DND-41 (cell line): ENCODE measurements at places on chromosomes 3 and 15.

- no peaks in the 10 kb centered on the region for H3K27me3 ChIP-seq
- peak overlapping the region; percentile 77 for H3K27ac ChIP-seq
- no peak for DNase-seq
- no peak overlapping the region for H3K4me3 ChIP-seq
These were observed 105.4 kb downstream of the HMG20A start for GRCh38 chr15:77525907-77526594.

GRCh38 chr15:82856397-82857170, 47.2 kb downstream of the WHAMM start:
- H3K36me3 ChIP-seq, result no peaks in the 10 kb centered on the region
- no peak overlapping the region for H3K4me3 ChIP-seq
- H3K27ac ChIP-seq, result no peak overlapping the region
- DNase-seq, result no peak

GRCh38 chr15:96457841-96458240, 127.3 kb downstream of the NR2F2 start:
- no peaks in the 10 kb centered on the region for H3K27me3 ChIP-seq
- H3K4me1 ChIP-seq, result no peaks in the 10 kb centered on the region
- H3K4me3 ChIP-seq, result no peak overlapping the region
- no peak for DNase-seq
- H3K36me3 ChIP-seq, result no peaks in the 10 kb centered on the region
- H3K27ac ChIP-seq, result no peak overlapping the region

DNA sequence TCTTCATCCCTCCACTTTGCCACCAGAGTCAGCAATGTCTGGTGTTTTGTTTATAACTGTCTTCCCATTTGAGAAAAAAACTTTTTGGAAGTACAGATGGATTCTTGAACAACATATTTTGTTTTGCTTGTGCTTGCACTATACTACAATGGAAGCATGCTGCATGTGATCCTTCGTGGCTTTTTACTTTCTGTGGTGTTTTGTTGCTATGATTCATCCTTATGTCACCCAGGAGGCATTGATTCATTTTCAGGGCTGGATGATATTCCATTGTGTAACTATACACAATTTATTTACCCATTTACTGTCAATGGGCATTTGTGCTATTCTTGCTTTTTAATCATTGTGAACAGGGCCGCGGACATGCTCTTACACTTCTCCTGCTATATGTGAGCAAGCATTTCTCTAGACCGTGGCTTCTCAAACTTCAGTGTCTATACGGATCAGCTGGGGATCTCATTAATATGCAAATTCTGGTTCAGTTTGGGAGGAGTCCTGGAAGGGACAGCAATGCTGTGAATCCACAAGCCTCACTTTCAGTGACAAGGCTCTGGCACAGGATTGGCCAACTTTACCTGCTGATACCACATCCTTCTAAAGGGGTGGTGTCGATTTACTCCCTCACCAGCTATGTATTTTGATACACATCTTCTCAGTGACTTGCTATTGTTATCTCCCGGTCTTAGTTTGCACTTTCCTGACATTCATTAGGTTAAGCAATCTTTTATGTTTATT, 65.9 kb downstream of the POLR2M start:
- H3K36me3 ChIP-seq, result no peaks in the 10 kb centered on the region
- no peak for DNase-seq

- DNase-seq, result no peak
- no peaks in the 10 kb centered on the region for H3K36me3 ChIP-seq
- H3K4me1 ChIP-seq, result no peaks in the 10 kb centered on the region
- H3K27me3 ChIP-seq, result no peaks in the 10 kb centered on the region
- H3K27ac ChIP-seq, result no peak overlapping the region
These were observed 1012.3 kb downstream of the ZPLD1 start for GRCh38 chr3:103446953-103447629.

- peaks cover 3% of the 10 kb centered on the region for H3K27me3 ChIP-seq
- DNase-seq, result no peak
- H3K4me1 ChIP-seq, result no peaks in the 10 kb centered on the region
- no peak overlapping the region for H3K27ac ChIP-seq
- H3K4me3 ChIP-seq, result no peak overlapping the region
These were observed 25.6 kb upstream of the ATG7 start for GRCh38 chr3:11246663-11246970.

GRCh38 chr3:100777271-100777670, 68.0 kb downstream of the TFG start:
- DNase-seq, result no peak
- H3K27me3 ChIP-seq, result no peaks in the 10 kb centered on the region
- H3K27ac ChIP-seq, result no peak overlapping the region

GRCh38 chr3:111810909-111811308, 48.2 kb upstream of the PHLDB2 start:
- no peak overlapping the region for H3K4me3 ChIP-seq
- H3K27me3 ChIP-seq, result no peaks in the 10 kb centered on the region
- H3K27ac ChIP-seq, result no peak overlapping the region
- no peak for DNase-seq
- 0 out of 2 replicates have a peak, but pooled peaks cover 2% of the 10 kb centered on the region for H3K4me1 ChIP-seq

DNA sequence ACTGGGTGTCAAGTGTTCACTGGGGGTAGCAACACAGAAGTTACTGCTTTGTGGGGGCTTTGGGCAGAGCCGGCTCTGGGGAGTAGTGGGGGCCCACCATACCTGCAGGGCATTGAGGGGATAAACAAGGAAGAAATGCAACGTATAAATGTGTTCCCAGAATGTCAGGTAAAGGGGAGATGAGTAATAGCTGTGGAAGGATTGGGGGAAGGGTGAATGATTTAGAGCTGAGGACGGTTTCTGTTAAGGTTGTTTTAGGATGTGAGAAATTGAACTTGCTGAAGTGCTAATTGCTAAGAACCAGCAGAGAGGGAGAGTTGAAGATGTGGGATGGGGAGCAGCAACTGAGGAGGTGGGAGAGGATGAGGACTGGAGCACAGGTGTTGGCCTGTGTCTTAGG, 10.7 kb downstream of the SCG5 start:
- peaks cover 14% of the 10 kb centered on the region; the same call in 1 of the 2 replicates for H3K36me3 ChIP-seq
- no peak for DNase-seq
- no peak overlapping the region for H3K27ac ChIP-seq
- no peaks in the 10 kb centered on the region for H3K27me3 ChIP-seq
- H3K4me3 ChIP-seq, result no peak overlapping the region

DNA sequence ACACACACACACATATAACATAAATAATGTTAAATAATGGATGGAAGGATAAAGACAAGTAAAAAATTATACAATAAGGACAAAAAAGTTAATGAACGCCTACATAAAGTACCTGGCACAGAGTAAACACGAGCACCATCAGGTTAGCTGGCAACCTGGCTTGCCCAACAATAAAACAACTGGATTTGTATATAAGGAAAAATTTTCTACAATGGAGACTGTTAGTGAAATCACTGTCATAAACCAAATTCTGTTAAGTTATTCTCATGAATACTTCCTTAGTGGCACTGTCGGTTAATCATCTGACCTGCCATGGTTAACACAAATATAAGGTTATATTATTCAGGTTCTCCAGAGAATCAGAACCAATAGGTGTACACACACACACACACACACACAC, 54.8 kb downstream of the DPH6 start:
- H3K4me1 ChIP-seq, result no peaks in the 10 kb centered on the region
- no peak for DNase-seq
- H3K27me3 ChIP-seq, result no peaks in the 10 kb centered on the region

DNA sequence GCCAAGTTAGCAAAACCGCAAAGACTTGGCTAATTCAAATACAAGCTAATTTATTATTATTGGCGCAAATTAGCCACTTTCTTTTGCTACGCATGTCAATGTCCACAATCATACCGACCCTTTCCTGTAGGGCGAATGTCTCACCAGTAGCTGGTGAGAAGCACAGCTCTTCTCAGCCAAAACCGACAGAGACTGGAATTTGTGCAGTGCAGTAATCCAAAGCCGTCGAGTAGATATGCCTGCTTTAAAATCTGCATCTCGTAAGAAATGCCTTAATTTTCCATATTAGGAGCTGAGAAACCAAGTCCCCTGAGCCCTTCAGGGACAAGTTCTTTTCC, 614 bp upstream of the MINDY2 start:
- no peaks in the 10 kb centered on the region for H3K27me3 ChIP-seq
- DNase-seq, result no peak
- H3K36me3 ChIP-seq, result no peaks in the 10 kb centered on the region; the same call in 1 of the 2 replicates
- H3K4me1 ChIP-seq, result peaks cover 42% of the 10 kb centered on the region
- peak overlapping the region; percentile 26; the same call in 1 of the 2 replicates for H3K4me3 ChIP-seq

DNA sequence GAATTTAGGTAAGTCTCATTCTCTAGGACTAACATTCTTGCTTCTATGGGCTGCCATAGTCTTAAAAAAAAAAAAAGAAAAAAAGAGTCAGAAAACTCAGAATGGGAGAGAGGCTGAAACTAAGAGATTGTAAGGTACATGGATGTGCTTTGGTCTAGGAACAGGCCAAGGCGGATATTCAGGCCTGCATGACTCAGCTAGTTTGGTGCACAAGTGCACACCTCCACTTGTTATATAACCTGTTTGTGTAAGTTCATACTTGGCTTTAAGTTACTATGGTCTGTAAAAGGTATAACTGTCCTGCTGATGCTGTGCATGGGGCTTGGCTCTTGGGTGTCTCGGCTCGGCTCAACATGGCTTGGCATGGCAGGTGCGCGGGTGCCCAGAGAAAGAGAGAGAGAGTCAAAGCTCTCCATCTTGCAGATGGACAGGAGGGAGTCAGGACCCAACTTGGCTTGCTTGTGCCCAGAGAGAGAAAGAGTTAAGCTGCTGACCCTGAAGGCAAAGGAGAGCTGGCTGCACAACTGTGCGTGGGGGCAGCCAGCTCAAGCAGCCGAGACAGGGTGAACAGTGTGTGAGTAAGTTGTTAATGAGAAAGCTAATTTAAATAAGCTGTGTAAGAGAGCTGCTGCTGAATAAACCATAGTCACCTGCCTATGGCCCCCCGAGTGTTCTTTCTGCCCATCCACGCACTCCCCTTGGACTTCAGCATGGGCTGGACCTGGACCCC, 31.4 kb upstream of the CHRNB4 start:
- no peak overlapping the region for H3K27ac ChIP-seq
- no peaks in the 10 kb centered on the region for H3K4me1 ChIP-seq
- no peaks in the 10 kb centered on the region for H3K36me3 ChIP-seq
- H3K4me3 ChIP-seq, result no peak overlapping the region
- H3K27me3 ChIP-seq, result no peaks in the 10 kb centered on the region

DNA sequence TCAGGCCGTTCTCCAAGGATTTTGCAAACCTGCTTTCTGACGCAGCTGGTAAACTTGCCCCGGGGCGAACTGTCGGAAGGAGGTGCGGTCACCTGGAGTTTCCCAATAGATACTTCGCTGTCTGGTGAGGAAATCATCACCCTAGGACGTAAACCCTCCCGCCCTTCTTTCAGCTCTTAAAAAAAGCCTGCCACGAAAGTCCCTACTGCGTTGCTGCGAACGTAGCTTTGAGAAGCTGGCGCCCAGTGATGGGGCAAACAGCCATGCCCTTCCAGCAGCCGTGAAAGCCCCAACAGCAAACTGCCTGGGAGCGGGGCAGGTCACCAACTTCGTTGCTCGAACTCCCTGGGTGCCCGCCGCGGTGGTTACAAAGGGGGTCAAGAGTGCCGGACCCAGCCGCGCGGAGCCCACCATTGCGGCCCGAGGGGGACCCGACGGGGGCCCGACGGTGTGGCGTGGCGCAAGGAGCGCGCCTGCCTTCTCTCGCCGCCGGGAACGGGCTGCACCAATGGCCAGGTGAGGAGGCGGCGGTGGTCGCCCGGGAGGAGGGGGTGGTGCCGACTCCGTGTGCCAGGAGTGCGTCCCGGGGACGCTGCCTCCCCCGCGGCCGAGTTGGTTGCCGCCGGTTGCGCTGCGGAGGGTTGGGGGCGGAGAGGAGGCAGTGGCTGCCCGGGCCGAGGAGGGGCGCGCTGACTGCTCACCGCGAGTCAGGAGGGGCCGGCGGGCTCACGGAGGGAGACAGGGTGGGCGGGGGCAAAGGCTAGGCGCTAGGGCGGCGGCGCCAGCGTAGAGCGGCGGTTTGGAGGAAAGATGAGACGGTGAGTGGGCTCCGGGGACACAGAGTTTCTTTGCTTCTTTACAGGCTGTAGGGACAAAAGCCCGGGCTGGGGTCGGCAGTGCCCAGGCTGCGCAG, at the start of gene PHLDB2:
TSS of gene PHLDB2 (plus strand) at position 205 of the 913 bp plus-strand sequence. CDS start 24,813 bp downstream, outside the sequence.
- no peaks in the 10 kb centered on the region for H3K36me3 ChIP-seq
- peaks cover 24% of the 10 kb centered on the region for H3K4me1 ChIP-seq
- H3K27ac ChIP-seq, result peak within 1 kb of the TSS; percentile 9; the same call in 1 of the 2 replicates
- peak; percentile 84 for DNase-seq
- peak within 1 kb of the TSS; percentile 35; the same call in 1 of the 2 replicates for H3K4me3 ChIP-seq

GRCh38 chr3:2976212-2976611, 134.0 kb downstream of the IL5RA start:
- H3K27ac ChIP-seq, result no peak overlapping the region
- no peak overlapping the region for H3K4me3 ChIP-seq
- no peaks in the 10 kb centered on the region for H3K27me3 ChIP-seq
- H3K4me1 ChIP-seq, result no peaks in the 10 kb centered on the region
- no peak for DNase-seq

- H3K27me3 ChIP-seq, result peaks cover 40% of the 10 kb centered on the region
- no peaks in the 10 kb centered on the region for H3K36me3 ChIP-seq
- no peak for DNase-seq
- H3K4me1 ChIP-seq, result no peaks in the 10 kb centered on the region
- no peak overlapping the region for H3K4me3 ChIP-seq
These were observed 67.2 kb upstream of the CSTA start for GRCh38 chr3:122257644-122258364.

DNA sequence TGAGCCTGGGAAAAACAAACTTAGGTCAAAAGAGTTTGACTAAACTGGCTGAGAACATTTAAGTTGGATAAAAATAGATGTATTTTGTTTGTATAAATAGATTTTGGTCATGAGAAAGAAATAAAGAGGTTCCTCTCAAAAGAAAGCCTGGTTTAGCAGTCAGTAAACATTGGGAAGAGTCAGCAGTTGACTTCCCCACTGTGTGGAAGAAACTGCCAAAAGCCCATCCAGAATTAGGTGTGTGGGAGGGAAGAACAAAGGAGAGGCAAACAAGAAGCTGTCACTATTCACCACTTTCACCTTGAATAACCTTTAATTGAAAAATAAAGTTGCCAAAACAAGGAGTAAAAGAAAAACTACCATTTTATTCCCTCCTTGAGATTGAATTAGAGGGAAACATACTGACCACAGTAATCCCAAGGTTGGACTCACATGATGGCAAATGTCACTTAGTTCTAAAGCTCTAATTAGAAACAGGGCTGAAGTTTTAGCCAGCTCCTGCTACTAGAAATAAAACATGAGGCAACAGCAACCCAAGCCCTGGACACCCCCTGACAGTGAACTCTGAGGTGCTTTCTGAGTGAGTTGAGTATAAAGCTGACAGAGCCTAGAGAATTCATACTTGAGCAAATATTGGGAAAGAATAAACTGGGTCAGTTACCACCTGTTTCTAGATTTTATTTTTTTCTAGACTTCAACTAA, 139.3 kb downstream of the SERPINI1 start:
- H3K27me3 ChIP-seq, result no peaks in the 10 kb centered on the region
- no peak for DNase-seq
- H3K27ac ChIP-seq, result no peak overlapping the region
- no peak overlapping the region for H3K4me3 ChIP-seq

GRCh38 chr15:60932051-60932915, 296.8 kb downstream of the RORA start:
- H3K27ac ChIP-seq, result no peak overlapping the region
- no peak for DNase-seq
- no peaks in the 10 kb centered on the region for H3K27me3 ChIP-seq
- H3K4me3 ChIP-seq, result no peak overlapping the region

- no peaks in the 10 kb centered on the region for H3K36me3 ChIP-seq
- H3K27ac ChIP-seq, result no peak overlapping the region
- no peaks in the 10 kb centered on the region for H3K27me3 ChIP-seq
- DNase-seq, result no peak
- no peaks in the 10 kb centered on the region for H3K4me1 ChIP-seq
These were observed 3.8 kb downstream of the RBP2 start for GRCh38 chr3:139472380-139473010.
